Activated naive CD4-positive, alpha-beta T cell treated with anti-CD3 and anti-CD28 coated beads, Interleukin-2, amount 50 U/mL, for 72 hours (primary cell): ENCODE measurements at places on chromosomes 1 and 21.

- peak; percentile 28 for DNase-seq
These were observed 12.5 kb upstream of the ATF3 start for GRCh38 chr1:212595787-212596714.

DNA sequence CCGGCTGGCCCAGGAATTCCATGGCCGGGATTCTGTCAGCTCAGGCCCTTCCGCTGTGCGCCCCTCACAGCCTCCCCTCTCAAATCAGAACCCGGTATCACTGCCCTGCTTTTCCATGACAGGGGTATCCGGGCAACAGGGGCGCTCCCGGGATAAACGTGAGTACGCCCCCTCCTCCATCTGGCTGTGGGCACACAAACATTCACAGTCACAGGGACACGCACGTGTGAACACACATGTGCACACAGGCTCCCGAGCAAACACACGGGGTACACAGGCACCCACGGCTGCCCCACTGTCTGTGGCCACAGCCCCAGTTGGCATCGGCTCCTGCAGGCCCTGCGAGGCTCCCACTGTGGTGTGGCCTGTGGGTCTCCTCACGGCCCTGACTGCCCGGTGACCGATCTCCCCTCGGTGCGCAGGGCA is 16.7 kb downstream of the COL6A1 start:
- DNase-seq: no peak

DNA sequence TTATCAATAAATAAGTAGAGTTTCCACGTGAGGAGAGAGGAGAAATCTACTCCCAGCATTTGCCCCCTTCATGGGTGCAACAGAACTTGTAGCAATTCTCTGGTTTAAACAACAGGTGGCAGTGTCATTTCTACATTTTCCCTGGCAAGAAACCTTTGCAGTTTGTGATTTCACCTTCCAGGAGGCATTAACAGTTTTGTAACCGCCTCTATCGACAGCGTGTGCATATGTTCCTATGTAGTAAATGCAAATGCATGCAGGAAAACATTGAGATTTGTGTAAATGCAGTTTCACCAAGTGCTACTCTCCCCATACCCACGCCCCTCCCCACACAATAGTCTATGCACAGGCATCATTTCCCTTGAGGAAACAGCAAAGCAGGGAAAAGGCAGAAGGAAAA is 494.7 kb downstream of the SMYD3 start:
- no peak for DNase-seq

DNA sequence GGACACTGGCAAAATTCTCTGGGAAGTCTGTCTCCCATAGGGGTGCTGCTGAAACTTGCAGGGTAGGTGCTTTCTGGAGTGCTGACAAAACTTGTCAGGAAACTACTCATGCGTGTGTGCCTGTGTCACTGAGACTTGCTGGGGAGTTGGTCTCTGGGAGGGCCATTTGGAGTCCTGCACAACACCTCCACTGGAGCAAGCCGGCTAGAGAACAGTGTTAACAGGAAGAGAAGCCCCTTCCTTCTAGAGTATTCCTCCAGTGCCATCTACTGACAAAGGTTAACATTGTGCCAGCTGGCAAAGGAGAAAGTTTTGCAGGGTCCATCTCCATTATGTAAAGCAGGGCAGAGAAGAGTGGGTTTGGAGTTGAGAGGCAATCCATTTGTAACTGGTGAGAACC is 30.0 kb downstream of the ZMYM4 start:
- no peak for DNase-seq

- DNase-seq: no peak
These were observed 43.8 kb upstream of the LBR start for GRCh38 chr1:225471453-225472301.

GRCh38 chr1:169595764-169596711 is 9.8 kb upstream of the F5 start:
- peak; percentile 28 for DNase-seq

DNA sequence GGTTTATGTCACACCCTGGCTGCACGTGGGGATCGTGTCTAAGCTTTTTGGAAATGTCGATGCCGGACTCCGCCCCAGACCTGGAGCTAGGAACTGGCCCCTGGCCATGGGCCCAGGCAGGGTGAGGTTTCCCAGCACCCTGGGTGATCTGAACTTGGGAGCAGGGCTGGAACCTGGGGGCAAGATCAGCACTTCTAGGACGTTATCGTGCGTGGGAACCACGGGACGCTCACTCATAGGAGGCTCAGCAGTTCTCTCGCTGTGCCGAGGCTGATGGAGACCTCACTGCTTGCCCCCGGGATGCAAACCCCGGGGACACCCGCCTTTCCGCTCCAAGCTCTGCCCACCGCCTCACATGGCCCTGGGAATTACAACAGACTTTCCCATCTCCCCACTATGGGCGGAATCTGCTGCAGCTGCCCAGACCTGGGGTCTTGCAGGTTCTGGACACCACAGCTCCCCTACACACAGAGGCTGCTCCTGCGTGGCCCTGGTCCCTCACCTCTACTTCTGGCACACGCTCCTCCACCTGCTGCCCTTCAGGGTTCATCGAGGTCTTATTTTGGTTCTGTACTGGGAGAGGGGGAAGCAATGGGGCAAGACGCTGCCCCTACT is 35.9 kb downstream of the COL18A1 start:
- no peak for DNase-seq

GRCh38 chr1:39205102-39205780 is 746 bp downstream of the MACF1 start:
- DNase-seq: peak; percentile 71

- DNase-seq: no peak
These were observed 26.2 kb upstream of the ID3 start for GRCh38 chr1:23585321-23586022.

GRCh38 chr1:62778208-62778607 is 5.7 kb upstream of the ATG4C start:
- no peak for DNase-seq

DNA sequence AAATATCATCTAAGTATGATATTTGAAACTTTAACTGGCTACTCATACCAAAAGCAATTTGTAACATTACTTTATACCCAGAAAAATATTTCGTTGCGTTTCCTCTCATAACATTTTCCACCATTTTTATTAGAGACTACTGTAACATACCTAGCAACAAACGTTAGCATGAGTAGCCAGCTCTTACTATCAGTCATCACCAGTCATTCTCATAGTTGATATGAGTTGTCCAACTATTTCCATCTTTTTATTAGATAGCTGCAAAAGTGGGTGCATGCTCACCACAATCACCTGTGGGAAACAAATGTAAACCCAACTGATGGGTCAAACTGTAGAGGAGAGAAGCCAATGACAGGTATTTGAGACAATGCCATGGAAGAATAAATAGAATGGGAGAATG is 114.6 kb downstream of the AKT3 start:
- no peak for DNase-seq

DNA sequence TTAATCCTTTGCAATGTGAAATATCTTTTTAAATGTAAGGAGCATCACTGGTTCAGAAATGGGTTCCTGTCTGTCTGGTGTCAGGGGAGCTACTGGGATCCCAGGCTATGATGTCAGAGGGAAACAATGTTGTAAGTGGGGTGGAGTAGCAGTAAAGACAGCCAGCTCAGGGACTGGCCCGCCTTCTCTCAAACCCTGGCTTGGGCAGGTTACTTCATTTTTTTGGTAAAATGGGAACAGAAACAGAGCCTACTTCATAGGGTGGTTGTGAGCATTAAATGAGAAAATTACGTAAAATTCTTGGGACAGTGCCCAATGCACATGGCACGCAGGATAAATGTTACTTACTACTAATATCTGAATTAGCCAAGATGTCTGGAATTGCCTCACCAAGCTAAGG is 30.7 kb upstream of the IL20 start:
- DNase-seq: no peak

DNA sequence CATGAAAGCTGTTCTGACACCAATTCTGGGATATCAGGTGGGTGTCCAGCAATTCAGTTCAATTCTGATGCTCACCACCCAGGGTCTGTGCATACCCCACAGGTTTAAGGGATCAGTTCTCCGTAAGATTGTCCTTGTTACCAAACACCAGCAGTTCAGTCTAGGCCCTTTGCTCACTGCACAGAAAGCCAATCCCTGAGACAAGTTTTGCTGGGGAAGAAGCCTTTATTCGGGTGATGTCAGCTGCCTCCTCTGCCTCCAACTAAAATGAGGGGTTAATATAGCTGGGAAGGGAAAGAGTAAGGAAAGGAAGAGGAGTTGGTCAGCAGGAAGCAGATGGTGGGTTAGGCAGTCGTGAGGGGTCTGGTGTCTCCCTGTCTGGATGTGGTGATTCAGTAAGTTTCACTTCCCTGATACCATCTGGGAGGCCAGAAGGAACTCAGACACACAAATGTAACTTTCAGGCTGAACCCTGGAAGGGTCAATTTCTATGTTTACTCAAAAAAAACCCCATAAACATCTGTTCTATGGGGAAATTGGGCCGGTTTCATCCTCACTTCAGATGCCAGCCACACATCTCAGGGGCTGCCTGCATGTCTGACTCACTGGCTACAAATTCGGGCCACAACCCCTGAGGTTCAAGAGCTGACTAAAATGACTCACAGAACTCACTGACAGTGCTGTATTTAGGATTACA is 83.3 kb upstream of the PGBD5 start:
- no peak for DNase-seq

- DNase-seq: peak; percentile 82
These were observed 721 bp downstream of the PBXIP1 start for GRCh38 chr1:154955039-154955717.

DNA sequence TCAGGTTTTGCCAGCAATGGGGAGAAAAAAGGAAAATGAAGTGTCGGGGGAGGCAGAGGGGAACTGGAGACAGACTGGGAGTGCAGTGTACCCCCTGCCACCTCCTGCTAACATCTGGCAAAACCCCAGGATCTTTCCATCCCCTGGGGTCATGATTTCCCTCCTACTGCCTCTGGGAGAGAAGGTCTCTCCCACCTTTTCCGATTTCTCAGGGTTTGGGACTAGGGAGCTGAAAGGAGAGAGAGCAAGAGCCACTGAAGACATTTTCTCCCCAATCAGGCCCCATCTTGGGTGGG is 5.1 kb downstream of the FHL3 start:
- no peak for DNase-seq

- DNase-seq: no peak
These were observed 4.8 kb downstream of the LMOD1 start for GRCh38 chr1:201941420-201942128.

DNA sequence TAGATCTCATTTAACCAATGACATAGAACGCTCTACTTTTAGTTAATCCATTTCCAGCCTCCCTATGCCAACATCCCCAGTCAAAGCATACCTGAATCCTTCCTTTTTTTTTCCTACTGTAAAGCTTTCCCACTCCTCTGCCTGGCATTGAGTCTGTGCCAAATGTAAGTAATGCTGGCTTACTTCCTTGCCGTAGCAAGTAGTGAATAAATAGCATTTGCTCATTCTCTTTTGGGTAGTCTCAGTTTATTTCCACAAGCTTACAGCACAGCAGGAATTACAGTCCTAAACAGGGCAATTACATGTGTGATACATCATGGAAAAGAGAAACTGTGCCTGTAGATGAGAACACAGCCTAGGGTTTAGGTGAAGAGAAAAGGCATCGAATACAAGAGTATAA is 352.6 kb upstream of the NEGR1 start:
- DNase-seq: no peak
